Naive thymus-derived CD4-positive, alpha-beta T cell (primary cell): ENCODE measurements at places on chromosomes 7 and 10. TPM values are rescaled to one million over a fixed set of nuclear protein-coding genes. Genes with fewer than 3 reads are reported as not detected.

DNA sequence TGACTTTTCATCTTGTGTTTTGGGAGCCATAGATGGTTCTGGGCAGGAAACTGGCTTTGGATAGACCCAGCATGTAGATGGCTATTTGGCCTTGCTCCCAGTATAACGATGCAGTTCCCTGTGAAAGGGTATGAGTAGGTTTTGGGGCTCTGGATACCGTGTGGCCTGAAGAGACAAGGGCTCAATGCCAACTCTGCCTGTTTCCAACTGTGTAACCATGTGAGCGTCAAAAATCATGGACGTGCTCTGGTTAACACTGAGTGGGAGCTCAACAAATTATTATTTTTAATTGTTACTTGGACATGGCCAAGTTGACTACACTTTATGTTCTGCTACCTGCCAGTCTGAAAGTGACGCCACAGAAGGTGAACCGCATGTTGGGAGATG is 41.8 kb downstream of the EGFR start:
- H3K4me1 ChIP-seq: no peaks in the 10 kb centered on the region
- no peak for DNase-seq
- H3K4me3 ChIP-seq: no peak overlapping the region
- H3K27ac ChIP-seq: no peak overlapping the region
- no peaks in the 10 kb centered on the region for H3K27me3 ChIP-seq

The PRF1 gene
- total RNA-seq: 8.1 TPM

GRCh38 chr7:86788948-86789347 is 145.2 kb downstream of the GRM3 start:
- H3K36me3 ChIP-seq: no peaks in the 10 kb centered on the region
- H3K4me3 ChIP-seq: no peak overlapping the region
- H3K4me1 ChIP-seq: no peaks in the 10 kb centered on the region
- H3K27ac ChIP-seq: no peak overlapping the region

DNA sequence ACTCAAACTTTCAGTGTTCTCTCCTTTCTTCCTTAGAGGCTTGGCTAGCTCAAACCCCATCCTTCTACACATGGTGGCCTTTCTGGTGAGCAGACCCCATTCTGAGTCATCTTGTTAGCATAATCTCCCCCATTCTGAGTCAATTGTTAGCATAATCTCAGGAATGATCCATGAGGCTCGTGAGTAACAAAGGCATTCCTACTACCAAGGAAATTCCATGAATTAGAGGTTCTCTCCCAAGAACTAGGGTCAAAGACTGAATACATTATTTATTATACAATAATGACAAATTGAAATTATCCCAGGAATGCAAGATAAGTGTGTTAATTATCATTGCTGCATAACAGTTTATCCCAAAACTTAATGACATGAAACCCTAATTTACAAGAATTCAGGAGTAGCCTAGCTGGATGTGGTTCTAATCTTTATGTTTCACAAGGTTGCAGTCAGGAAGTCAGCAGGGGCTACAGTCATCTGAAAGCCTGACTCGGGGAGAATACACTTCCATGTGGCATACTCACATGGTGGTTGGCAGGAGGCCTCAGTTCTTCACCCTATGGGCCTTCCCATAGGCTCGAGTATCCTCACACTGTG is 100.2 kb downstream of the MMRN2 start:
- H3K4me3 ChIP-seq: no peak overlapping the region
- H3K27ac ChIP-seq: no peak overlapping the region
- no peaks in the 10 kb centered on the region for H3K4me1 ChIP-seq
- no peaks in the 10 kb centered on the region for H3K36me3 ChIP-seq
- no peaks in the 10 kb centered on the region for H3K27me3 ChIP-seq

The VPS26A gene
- 25.5 TPM for total RNA-seq

DNA sequence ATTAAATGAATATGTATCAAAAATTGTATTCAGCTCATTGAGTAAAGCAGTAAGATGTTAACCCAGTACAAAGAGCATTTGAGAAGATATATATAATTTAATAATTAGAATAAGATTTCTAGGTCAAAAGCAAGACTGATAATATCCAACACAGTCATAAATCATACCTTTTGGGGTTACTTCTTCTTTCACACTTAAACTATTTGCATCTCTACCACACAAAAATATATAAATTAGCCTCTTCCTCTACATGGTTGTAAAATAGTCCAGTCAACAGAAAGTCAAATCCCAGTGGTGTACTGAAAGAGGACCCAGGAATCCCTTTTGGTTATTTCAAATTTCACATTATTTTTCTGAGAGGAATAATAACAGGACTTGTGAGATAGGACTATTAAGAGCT is 204.6 kb upstream of the INHBA start:
- H3K27ac ChIP-seq: no peak overlapping the region
- H3K4me3 ChIP-seq: no peak overlapping the region
- H3K27me3 ChIP-seq: no peaks in the 10 kb centered on the region
- DNase-seq: no peak

The ASAH2 gene
- 1.7 and 3.2 TPM in 2 replicates for total RNA-seq

DNA sequence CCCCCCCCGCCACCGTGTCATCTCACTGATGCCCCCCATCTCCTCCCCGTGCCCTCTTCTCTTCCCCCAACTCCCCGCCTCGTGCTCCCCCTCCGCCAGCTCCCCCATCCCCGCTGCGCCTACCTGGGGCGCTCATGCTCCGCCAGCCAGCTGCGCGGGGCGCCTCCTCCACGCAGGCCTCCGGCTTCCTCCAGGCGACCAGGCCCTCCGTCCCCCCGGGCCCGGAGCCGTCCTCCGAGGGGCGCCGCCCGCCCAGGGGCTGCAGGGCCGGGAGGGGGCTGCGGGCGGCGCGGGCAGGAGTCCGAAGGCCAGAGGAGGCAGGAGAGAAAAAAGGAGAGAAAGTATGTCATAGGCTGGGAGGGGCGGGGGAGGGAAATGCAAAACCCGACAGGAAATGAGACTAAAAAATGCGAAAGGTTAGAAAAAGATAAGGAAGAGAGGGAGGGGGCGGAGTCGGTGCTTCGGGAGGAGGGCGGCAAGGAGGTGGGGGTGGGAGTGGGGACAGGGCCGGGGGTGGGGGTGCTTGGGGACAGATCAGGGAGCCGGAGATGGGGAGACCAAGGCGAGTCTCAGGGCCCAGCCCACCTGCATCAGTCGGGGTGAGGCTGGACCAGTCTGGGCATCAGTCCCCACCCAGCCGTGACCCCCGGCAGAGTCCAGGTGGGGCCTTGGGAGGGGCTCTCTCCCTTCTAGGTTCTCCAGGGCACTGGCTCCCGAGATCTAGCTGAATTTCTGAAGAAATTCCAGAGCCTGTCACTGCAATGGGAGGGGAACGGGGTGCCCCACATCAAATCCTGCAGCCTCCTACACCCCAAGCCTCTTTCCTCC is at the start of gene CARD11:
Gene CARD11, minus strand, starts transcription at position 324 of the 828 bp plus-strand sequence. CDS start 85,361 bp downstream, outside the sequence.
- H3K27me3 ChIP-seq: no peaks in the 10 kb centered on the region
- peak within 1 kb of the TSS; percentile 85 for H3K4me3 ChIP-seq
- H3K36me3 ChIP-seq: no peaks in the 10 kb centered on the region
- peak; percentile 60 for DNase-seq

- no peak for DNase-seq
- no peaks in the 10 kb centered on the region for H3K4me1 ChIP-seq
- no peaks in the 10 kb centered on the region for H3K36me3 ChIP-seq
- H3K27me3 ChIP-seq: no peaks in the 10 kb centered on the region
- no peak overlapping the region for H3K4me3 ChIP-seq
- H3K27ac ChIP-seq: no peak overlapping the region
Measured at GRCh38 chr7:1288996-1289551, 56.4 kb downstream of the UNCX start.

GRCh38 chr10:107986571-107986970 is 822.1 kb upstream of the SORCS1 start:
- no peaks in the 10 kb centered on the region for H3K36me3 ChIP-seq
- H3K4me3 ChIP-seq: no peak overlapping the region
- no peaks in the 10 kb centered on the region for H3K4me1 ChIP-seq
- DNase-seq: no peak
- no peak overlapping the region for H3K27ac ChIP-seq
- H3K27me3 ChIP-seq: no peaks in the 10 kb centered on the region

- no peaks in the 10 kb centered on the region for H3K36me3 ChIP-seq
- peak within 1 kb of the TSS; percentile 78 for H3K27ac ChIP-seq
- H3K4me3 ChIP-seq: peak within 1 kb of the TSS; percentile 93
- DNase-seq: peak; percentile 51
- no peaks in the 10 kb centered on the region for H3K27me3 ChIP-seq
Measured at GRCh38 chr7:16421333-16422102, at the start of gene CRPPA. TSS of gene CRPPA (minus strand) at chr7:16421538. CDS start at chr7:16421322, 216 bp downstream.

The C10orf67 gene
- not detected for total RNA-seq

The A1CF gene
- total RNA-seq: not detected

- H3K4me1 ChIP-seq: no peaks in the 10 kb centered on the region
- no peaks in the 10 kb centered on the region for H3K27me3 ChIP-seq
- DNase-seq: no peak
- H3K27ac ChIP-seq: no peak overlapping the region
- H3K36me3 ChIP-seq: no peaks in the 10 kb centered on the region
Measured at GRCh38 chr7:99193527-99194220, 14.2 kb downstream of the KPNA7 start.

- no peaks in the 10 kb centered on the region for H3K4me1 ChIP-seq
- H3K27me3 ChIP-seq: no peaks in the 10 kb centered on the region
- no peak overlapping the region for H3K27ac ChIP-seq
- no peaks in the 10 kb centered on the region for H3K36me3 ChIP-seq
Measured at GRCh38 chr7:11957956-11958355, 126.0 kb upstream of the THSD7A start.

GRCh38 chr10:52653263-52653909 is 119.2 kb downstream of the MBL2 start:
- no peaks in the 10 kb centered on the region for H3K4me1 ChIP-seq
- no peak overlapping the region for H3K4me3 ChIP-seq
- H3K36me3 ChIP-seq: no peaks in the 10 kb centered on the region
- H3K27me3 ChIP-seq: no peaks in the 10 kb centered on the region

The CYP26A1 gene
- total RNA-seq: not detected

The EN2 gene
- not detected in 2 replicates for total RNA-seq

GRCh38 chr10:96789571-96790108 is 42.5 kb upstream of the LCOR start:
- no peaks in the 10 kb centered on the region for H3K36me3 ChIP-seq
- no peaks in the 10 kb centered on the region for H3K27me3 ChIP-seq
- no peak for DNase-seq
- no peak overlapping the region for H3K27ac ChIP-seq

- no peaks in the 10 kb centered on the region for H3K36me3 ChIP-seq
- no peak overlapping the region for H3K27ac ChIP-seq
- H3K4me1 ChIP-seq: no peaks in the 10 kb centered on the region
- H3K27me3 ChIP-seq: no peaks in the 10 kb centered on the region
- H3K4me3 ChIP-seq: no peak overlapping the region
Measured at GRCh38 chr10:59517341-59517899, 155.1 kb upstream of the FAM13C start.

DNA sequence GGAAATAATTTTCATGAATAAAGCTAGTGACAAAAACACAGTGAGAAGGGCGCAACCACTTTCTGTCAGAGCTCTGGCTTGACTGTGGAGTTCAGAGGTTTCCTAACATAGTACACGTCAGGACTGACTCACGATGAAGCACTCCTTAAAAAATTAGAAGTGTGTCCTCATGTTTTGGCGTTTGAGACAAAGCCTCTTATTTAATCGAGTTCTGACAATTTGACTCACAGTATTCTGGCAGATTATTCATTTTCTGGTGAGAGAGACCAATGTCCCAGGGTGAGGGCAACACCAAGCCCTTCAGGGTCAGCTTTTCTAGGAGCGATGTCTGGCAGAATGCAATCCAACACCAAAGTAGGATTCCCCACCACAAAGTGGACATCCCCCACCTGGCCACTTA is 108.7 kb downstream of the DIP2C start:
- H3K27me3 ChIP-seq: no peaks in the 10 kb centered on the region
- H3K4me3 ChIP-seq: no peak overlapping the region
- no peaks in the 10 kb centered on the region for H3K36me3 ChIP-seq
- H3K27ac ChIP-seq: no peak overlapping the region
- no peak for DNase-seq

The TMEM130 gene
- not detected for total RNA-seq

The PPP2R2D gene
- 61.3 TPM for total RNA-seq

The LRRC4 gene
- total RNA-seq: not detected in 2 replicates

DNA sequence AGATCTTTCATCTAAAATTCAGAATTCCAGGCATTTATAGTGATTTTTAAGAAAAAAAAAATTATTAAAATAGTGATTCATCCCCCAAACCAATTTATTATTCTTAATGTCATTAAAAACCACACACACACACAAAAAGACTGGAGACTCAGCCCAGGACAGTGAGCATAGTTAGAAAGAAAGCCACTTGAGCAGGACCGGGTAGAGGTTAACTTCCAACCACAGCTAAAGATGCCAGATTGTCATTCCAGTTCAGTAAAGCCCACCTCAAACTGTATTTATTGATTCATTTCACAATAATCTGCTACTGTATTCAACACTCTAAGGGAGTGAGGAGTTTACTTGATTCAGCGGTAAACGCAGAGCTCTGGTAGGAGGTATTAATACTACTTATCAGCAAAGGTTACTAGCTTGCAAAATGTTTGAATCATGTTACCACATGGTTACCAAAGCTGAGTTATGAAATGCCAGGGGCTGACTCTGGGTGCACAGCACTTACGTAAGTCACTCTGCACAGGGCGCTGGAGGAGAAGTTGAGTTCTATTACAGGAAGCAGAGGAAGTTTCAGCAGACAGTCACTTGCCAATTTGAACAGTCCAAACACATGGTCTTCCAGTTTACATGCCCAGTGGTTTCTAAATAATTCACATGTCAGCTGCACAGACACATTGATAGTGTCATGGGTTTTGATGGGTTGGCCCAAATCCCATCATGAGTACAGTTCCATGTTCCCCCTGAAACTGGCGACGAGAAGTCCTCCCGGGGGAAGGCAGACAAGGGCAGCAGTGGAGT is 64.6 kb downstream of the KLF6 start:
- no peaks in the 10 kb centered on the region for H3K4me1 ChIP-seq
- no peak overlapping the region for H3K4me3 ChIP-seq
- DNase-seq: no peak
- H3K27me3 ChIP-seq: no peaks in the 10 kb centered on the region

The THNSL1 gene
- 9.1 TPM for total RNA-seq

GRCh38 chr7:140571538-140572122 is 69.0 kb downstream of the DENND2A start:
- no peaks in the 10 kb centered on the region for H3K27me3 ChIP-seq
- no peak for DNase-seq
- no peaks in the 10 kb centered on the region for H3K4me1 ChIP-seq

DNA sequence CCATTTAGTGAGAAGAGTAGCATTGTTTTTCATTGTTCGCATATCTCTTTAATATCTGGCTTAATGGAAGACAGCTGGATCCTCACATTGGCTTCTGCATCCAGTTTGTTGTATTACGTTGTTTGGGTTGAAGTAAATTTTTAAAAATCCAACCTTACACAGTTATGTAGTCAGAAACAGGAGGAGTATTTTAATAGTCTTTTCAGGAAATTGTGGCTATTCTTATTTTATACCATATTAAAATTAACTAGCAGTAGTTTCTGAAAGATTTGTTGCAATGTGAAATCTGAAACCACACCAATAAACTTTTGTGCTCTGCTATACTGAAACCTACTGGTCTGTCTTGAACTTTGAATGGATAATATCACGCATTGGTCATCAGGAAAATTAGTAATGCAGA is 27.9 kb downstream of the MYPN start:
- H3K4me3 ChIP-seq: no peak overlapping the region
- DNase-seq: no peak
- no peak overlapping the region for H3K27ac ChIP-seq
- no peaks in the 10 kb centered on the region for H3K4me1 ChIP-seq
- no peaks in the 10 kb centered on the region for H3K27me3 ChIP-seq
- no peaks in the 10 kb centered on the region for H3K36me3 ChIP-seq
